ENCODE measurements at places on chromosomes 7 and 10.

DNA sequence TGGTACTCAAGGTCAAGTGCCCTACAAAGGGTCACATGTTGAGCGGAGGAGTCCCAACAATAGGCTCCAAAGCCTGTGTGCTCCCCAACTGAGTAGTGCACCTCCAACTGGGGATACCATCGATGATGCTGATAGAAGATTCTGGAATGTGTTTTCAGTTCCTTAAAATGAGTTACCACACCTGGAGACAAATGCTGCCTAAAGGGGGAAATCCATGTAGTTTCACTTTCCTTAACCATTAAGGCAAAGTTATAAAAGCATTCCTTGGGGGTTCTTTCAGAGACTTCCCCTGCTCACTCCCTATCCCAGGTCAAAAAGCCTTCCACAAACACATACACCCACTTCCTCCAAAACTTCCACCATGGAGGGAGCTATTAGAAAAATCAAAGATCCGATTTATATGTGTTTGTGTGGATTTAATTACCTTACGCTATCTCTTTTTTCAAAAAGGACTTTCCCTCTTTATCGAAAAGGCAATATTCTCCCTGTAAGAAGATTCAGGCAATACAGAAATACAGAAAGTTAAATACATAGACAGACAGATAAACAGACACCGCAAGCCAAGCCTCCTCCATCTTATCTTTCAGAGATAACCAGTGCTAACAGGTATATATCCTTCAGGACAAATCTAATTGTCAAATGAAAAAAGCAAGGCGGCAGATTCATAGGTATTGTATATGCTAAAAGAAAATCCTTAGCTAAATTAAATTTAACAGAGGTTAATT, 135.9 kb upstream of the ASAH2 start:
- no peaks in the 10 kb centered on the region for H3K27me3 ChIP-seq
- peaks cover 44% of the 10 kb centered on the region for H3K4me1 ChIP-seq
- no peak overlapping the region for H3K27ac ChIP-seq
- DNase-seq = no peak

DNA sequence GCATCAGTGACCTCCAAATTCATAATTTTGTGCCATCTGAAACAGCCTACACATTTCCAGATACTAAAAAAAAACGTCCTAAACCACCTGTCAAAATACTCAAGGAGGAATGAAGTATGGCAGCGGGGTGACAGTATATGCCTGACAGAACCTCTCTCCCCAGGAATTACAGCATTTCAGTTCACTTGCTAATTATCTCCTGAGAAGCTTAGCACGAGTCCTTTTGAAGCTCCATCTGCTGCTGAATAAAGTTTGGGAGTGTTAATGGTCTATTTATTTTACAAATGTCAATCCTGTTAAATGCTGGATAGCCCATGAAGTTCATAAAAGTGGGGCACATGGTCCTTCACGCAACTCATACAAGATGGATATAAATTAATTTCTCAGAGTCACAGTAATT, 29.4 kb upstream of the ANLN start:
- H3K27ac ChIP-seq = no peak overlapping the region

- no peaks in the 10 kb centered on the region for H3K4me1 ChIP-seq
- H3K27me3 ChIP-seq = no peaks in the 10 kb centered on the region
- no peak for DNase-seq
- no peaks in the 10 kb centered on the region for H3K36me3 ChIP-seq
Observed at GRCh38 chr7:106668861-106669524, 8.0 kb upstream of the CCDC71L start.

DNA sequence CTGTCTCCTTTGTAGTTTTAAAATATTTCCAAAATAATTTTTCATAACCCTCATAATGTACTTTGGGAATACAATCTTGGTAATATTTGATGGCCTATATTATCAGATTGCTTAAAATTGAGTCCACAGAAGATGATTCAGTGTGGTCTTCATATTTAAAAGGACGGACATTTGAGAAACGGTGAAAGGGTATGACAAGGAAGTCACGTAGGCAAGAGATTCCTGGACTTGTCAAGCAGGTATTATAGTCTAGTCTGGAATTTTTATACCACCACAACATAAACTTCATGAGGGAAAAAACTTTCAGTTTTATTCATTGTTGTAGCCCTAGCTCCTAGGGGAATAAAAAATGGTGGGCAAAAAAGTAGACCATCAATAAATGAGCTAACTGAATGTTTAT, 82.3 kb downstream of the KMT2E start:
- H3K27me3 ChIP-seq = no peaks in the 10 kb centered on the region
- H3K4me3 ChIP-seq = no peak overlapping the region
- no peak for DNase-seq

- no peak for DNase-seq
- H3K36me3 ChIP-seq = no peaks in the 10 kb centered on the region
- H3K4me3 ChIP-seq = no peak overlapping the region
- no peaks in the 10 kb centered on the region for H3K27me3 ChIP-seq
- no peak overlapping the region for H3K27ac ChIP-seq
- no peaks in the 10 kb centered on the region for H3K4me1 ChIP-seq
Observed at GRCh38 chr10:35675846-35676245, 33.8 kb upstream of the FZD8 start.

DNA sequence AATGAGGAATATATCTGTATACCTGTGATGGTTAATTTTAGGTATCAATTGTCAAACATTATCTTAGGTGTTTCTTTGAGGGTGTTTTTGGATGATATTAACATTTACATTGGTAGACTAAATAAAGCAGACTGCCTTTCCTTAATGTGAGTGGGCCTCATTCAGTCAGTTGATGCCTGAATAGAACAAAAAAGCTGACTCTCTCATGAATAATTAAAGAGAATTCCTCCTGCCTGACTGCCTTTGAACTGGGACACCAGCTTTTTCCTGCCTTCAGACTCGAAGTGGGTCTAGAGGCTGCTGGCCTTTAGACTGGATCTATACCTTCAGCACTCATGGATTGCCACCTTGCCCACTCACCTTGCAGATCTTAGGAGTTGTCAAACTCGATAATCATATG, 117.9 kb upstream of the TMEM168 start:
- no peaks in the 10 kb centered on the region for H3K27me3 ChIP-seq
- H3K4me1 ChIP-seq = no peaks in the 10 kb centered on the region
- H3K4me3 ChIP-seq = no peak overlapping the region
- peaks cover 7% of the 10 kb centered on the region for H3K36me3 ChIP-seq
- H3K27ac ChIP-seq = no peak overlapping the region
- DNase-seq = no peak

GRCh38 chr10:131656431-131656841, 244.4 kb upstream of the PPP2R2D start:
- H3K27me3 ChIP-seq = peaks cover 19% of the 10 kb centered on the region
- H3K4me1 ChIP-seq = no peaks in the 10 kb centered on the region
- no peak for DNase-seq
- H3K27ac ChIP-seq = no peak overlapping the region

DNA sequence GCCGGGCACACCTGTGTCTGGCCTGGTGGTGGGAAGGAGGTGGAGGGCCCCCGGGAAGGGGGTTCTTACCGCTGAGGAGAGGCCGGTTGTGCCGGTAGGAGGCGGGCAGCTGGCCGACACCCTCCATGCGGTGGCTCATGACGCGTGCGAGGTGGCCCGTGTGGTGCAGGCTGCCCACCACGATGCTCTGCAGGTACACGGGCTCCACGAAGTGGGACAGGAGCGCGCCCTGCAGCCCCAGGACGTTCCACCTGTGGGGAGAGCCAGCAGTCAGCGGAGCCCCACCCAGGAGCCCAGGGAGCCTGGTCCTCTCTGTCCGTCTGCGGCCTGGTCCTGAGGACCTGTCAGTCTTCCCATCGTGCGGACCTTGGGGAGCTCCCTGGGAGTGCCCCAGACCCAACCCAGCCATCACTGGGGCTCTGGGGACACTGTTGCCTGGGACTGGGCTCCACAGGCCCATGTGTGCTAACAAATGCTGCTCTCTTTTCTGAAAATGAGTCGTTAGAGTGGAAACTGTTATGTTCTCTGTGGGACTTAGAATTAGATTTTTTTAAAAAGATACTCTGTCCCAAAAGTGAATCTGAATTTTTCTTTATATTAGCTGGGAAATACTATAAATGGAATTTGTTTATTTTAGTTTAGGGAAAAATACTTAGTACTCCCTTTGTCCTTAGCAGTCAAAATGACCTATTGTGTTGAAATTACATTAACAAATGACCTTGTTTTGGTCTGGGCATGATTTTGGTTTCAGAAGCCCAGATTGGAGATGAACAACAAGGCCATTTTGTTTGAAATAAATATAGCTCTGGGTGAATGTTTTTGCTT, 143.9 kb downstream of the WDR37 start:
- H3K4me1 ChIP-seq = no peaks in the 10 kb centered on the region
- no peaks in the 10 kb centered on the region for H3K36me3 ChIP-seq
- H3K27me3 ChIP-seq = peaks cover 14% of the 10 kb centered on the region
- no peak for DNase-seq
- no peak overlapping the region for H3K4me3 ChIP-seq
- no peak overlapping the region for H3K27ac ChIP-seq

GRCh38 chr7:137576481-137576880, 232.9 kb upstream of the PTN start:
- H3K36me3 ChIP-seq = no peaks in the 10 kb centered on the region
- no peaks in the 10 kb centered on the region for H3K4me1 ChIP-seq
- no peak overlapping the region for H3K27ac ChIP-seq
- H3K4me3 ChIP-seq = no peak overlapping the region

DNA sequence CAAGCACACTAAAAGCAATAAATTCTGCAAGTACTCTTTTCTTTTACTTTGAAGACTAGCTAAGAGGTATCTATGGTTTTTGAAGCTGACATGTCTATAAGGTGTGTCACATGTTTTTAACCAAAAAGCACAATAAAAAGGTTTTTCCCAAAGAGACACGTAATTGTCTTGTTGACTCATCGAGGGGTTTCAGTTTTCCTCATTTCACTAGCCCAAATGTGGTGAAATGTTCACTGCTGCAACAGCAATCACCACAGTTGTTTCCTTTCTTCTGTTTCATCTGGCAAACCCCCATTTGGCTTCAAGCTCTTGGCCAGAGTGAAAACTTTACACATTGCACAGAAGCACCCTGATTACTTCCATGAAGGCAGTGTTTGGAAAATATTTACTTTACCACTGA, 3.8 kb upstream of the HOXA4 start:
- H3K36me3 ChIP-seq = no peaks in the 10 kb centered on the region
- H3K4me3 ChIP-seq = no peak overlapping the region
- peak overlapping the region; percentile 95 for H3K27ac ChIP-seq
- no peak for DNase-seq
- H3K4me1 ChIP-seq = peaks cover 46% of the 10 kb centered on the region

DNA sequence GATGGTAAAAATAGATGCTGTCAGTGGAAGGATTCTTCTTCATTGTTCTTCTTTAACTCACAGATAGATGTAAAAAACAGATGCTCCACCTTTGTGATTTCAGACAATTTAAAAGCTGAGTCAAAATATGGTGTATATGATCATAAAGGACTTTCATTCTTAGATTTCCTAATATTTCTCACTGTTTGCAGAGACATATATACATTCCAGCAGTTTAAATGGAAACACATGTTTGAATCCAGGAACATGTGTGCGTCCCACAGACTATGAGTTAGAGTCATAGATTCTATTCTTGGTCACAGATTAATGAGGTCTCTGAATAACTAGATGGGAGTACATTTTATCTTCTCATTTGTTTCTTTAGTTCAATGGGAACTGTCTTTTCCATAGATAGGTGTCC, 109.6 kb downstream of the BICC1 start:
- no peak for DNase-seq
- H3K27me3 ChIP-seq = no peaks in the 10 kb centered on the region
- no peak overlapping the region for H3K4me3 ChIP-seq
- no peaks in the 10 kb centered on the region for H3K36me3 ChIP-seq

GRCh38 chr7:27684491-27684890, 21.8 kb upstream of the HIBADH start:
- H3K4me1 ChIP-seq = no peaks in the 10 kb centered on the region
- no peak overlapping the region for H3K4me3 ChIP-seq
- no peak for DNase-seq
- no peak overlapping the region for H3K27ac ChIP-seq
- H3K36me3 ChIP-seq = no peaks in the 10 kb centered on the region

DNA sequence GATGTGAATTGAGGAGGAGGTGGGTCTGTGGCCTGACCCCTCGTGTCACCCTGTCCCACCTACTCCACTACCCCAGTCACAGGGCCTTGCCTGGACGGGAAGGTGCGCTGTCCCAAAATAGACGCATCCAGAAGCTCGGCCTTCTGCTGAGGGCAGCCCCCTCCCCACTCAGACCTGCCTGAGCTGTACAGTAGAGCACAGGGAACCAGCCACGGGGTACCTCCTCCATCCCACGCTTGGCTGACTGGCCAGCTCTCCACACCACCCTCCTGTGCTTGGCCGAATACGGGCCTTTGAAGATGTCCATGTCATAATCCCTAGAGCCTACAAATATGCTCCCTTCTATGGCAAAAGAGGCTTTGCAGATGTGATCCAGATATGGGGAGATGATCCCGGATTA, 88.3 kb downstream of the CHST15 start:
- H3K36me3 ChIP-seq = peaks cover 48% of the 10 kb centered on the region
- peaks cover 8% of the 10 kb centered on the region for H3K4me1 ChIP-seq
- DNase-seq = peak; percentile 28
- no peak overlapping the region for H3K4me3 ChIP-seq
- no peak overlapping the region for H3K27ac ChIP-seq

DNA sequence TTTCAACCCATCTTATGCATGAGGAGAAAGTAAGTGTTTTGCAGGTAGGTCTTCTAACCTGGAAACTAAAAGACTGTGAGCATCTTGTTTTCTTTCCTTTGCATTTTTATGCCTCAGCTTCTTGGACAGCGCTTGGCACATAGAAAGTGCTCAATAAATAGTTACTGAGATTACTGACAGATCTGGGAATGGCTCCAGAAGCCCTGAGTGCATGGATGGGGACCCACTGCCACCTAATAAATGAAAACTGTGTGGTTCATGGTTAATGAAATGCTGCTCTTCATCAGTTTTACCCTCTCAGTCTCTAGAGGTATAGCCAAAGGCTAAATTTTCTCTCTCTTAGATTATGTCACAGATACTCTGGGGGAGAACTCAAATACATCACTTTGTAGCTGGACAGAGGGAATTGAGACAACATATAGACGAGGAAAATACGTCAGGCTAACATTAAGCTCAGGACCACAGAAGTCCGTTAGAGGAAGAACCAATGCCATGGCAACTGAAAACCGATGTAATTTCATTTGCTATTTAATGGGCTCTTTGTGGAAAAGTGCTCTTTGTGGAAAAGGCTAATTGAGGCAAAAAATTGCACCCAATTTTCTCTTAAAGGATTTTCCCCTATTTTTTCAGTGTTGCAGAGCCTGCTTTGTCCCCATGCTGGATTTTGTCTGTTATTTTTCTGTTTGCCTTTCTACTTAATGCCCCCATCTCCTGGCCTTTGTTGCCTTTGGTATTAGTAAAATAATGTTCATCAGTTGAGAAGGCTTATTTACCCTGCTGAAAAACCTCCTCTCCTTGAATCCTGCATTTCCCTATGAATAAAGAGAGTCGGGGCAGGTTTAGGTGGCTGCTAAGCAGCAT, 17.8 kb downstream of the ASB4 start:
- H3K27me3 ChIP-seq = no peaks in the 10 kb centered on the region
- no peaks in the 10 kb centered on the region for H3K4me1 ChIP-seq
- no peak overlapping the region for H3K4me3 ChIP-seq
- H3K27ac ChIP-seq = no peak overlapping the region
- DNase-seq = no peak

- H3K36me3 ChIP-seq = no peaks in the 10 kb centered on the region
- no peak overlapping the region for H3K27ac ChIP-seq
- DNase-seq = no peak
Observed at GRCh38 chr7:119783799-119784198, 489.2 kb upstream of the KCND2 start.

GRCh38 chr7:20721086-20721810, 65.4 kb downstream of the SP8 start:
- no peaks in the 10 kb centered on the region for H3K27me3 ChIP-seq
- H3K4me3 ChIP-seq = no peak overlapping the region
- no peak for DNase-seq
- H3K36me3 ChIP-seq = no peaks in the 10 kb centered on the region
- no peak overlapping the region for H3K27ac ChIP-seq
- H3K4me1 ChIP-seq = no peaks in the 10 kb centered on the region
